ENCODE measurements at places on chromosomes 16 and 17.

GRCh38 chr16:6689643-6690042, 643.0 kb upstream of the RBFOX1 start:
- DNase-seq: no peak

DNA sequence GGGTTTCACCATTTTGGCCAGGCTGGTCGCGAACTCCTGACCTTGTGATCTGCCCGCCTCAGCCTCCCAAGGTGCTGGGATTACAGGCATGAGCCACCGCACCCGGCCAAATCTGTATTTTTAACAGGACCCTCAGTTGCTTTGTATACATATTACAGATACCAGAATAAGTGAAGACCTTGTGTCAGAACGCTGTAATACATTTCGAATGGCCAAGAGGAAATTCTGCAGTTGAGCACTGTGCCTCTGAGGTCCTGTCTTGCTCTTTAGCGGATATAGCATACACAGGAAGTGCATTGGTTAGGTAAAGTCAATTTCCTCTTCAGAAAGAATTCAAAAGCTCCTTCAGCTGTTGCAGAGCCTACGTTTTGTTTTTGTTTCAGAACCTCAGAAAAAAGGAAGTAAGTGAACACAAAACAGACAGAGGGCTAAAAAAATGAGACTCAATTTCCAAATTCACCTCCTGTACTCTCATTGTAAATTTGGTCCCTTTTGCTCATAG, 15.7 kb downstream of the CRLF3 start:
- DNase-seq: no peak

DNA sequence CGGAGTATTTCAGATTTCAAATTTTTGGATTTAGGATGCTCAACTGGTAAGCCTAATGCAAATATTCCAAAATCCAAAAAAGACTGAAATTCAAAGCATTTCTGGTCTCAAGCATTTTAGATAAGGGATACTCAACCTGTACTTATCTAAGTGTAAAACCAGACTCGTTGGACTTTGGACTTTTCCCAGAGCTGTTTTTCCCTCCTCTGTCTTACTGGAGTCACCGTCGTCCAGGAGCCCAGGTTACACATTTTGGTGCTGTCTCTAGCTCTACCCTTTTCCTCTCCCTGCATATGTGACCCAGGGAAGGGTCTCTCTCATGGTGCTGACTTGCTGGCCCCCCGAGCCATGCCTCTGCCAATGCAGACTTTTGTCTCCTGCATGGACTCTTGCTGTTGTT, 46.0 kb upstream of the MMP2 start:
- DNase-seq: no peak

DNA sequence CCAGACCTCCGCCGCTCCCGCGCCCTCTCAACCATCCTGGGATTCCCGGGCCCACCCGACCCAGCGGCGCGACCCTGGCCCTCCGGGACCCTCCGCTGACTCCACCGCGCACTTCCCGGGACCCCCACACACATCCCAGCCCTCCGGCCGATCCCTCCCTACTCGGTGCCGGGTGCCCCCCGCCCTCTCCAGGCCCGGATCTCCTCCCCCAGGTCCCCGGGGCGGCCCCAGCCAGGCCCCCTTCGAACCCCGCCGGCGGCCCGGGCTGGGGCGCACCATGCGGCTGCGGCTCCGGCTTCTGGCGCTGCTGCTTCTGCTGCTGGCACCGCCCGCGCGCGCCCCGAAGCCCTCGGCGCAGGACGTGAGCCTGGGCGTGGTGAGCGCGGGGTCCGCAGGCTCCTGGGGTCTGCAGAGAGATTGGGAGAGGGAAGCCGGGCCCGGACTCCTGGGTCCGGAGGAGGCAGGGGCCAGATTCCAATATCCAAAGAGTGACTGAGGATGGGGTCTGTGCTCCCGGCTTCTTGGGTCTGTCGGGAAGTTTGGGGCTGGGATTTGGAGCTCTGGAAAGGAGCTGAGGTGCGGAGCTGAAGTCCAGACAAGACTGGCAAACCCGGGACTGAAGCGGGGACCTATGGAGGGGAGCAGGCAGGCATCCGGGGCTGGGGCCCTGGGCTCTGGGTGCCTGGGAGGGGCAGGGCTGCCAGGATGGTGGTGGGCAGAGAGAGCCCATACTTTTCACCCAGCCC, 453 bp downstream of the MMP25 start:
- no peak for DNase-seq

DNA sequence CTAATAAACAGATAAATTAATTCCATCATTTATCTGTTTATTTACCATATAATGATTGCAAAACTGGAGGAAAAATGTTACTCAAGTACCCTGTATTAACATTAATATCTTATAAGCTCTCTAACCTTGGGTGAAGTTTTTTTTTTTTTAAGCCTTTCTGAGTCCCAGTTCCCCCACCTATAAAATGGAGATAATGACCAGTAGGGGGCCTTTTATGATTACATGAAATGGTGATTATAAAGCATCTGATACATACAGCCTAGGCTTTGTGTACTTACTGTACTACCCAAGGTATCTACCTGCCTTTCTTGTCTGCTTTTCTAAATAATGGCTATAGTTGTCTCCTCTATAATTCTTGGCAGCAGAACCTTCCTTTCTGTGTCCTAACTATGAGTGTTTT, 22.6 kb downstream of the LRRC36 start:
- peak; percentile 18 for DNase-seq

- no peak for DNase-seq
Measured at GRCh38 chr17:14359163-14360020, 58.5 kb downstream of the HS3ST3B1 start.

DNA sequence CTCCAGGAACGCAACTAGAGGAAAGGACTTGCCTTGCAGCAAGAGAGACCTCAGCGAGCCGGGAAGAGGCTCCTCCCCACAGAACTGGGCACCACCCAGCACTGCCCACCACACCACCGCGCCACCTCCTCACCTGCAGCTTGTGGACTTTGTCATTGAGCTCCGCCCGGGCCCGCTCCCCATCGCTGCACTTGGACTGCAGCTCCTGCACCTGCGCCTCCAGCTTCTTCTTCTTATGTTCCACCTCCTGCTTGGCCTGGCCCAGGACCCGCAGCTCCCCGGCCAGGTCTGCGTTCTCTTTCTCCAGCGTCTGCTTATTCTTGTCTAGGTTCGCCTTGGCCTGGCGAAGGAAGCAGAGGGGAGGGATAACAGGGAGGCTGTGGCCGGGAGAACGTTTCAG, 76.7 kb downstream of the NDE1 start:
- DNase-seq: no peak

GRCh38 chr17:38544839-38545209, 60.9 kb downstream of the SRCIN1 start:
- DNase-seq: no peak

GRCh38 chr17:4043862-4044261, 79.6 kb upstream of the ATP2A3 start:
- no peak for DNase-seq

DNA sequence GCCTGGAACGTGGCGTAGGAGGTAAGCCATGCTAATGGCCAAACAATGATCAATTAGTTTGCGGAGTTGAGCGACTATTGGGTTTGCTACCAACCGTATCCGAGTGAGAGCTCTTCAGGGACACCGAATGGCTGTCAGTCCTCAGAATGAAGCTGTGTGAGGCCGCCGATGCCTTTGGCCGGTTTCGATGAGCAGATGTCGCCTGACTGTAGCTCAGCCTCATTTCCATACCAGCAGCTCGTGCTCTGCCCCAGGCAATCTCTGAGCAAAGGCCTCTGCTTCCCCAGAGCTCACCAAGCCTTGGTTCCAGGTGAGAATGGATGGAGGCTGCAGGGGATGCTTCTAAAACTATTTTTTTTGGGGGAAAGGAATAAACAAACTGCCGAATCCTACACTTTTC, 111.7 kb upstream of the HS3ST4 start:
- no peak for DNase-seq

DNA sequence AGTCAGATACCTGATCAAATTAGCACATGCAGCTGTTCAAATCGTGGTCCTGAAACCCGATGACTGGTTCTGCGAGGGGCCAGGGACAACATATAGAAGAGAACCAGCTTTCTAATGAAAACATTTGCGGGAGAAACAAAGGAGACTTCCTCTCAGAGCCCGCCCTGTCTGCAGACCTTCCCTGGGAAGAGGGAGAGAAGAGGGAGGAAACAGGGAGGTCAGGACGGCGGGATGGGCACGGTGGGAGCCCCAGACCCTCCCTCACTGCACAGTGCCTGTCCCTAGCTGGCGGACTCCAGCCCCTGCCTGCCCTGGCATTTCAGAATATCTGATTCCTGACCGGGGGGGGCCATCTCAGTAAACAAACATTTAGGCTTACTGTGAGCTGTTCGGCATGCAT, 317.3 kb downstream of the FOXL1 start:
- no peak for DNase-seq

Data from fibroblast of skin of abdomen (primary cell).